ENCODE measurements at places on chromosomes 11 and 22. TPM values are rescaled to one million over a fixed set of nuclear protein-coding genes. Genes with fewer than 3 reads are reported as not detected.

The APOA5 gene
- total RNA-seq, result not detected

The CASP12 gene
- total RNA-seq, result 0.72 TPM

The INS gene
- total RNA-seq, result not detected

The APOA4 gene
- not detected for total RNA-seq

The MRGPRF gene
- total RNA-seq, result not detected

The CNTF gene
- total RNA-seq, result 4.9 TPM

The CD3E gene
- 585 TPM for total RNA-seq

The TBX10 gene
- not detected for total RNA-seq

The GNAZ gene
- 3.6 TPM for total RNA-seq

The FZD4 gene
- total RNA-seq, result not detected

The C11orf16 gene
- not detected for total RNA-seq

DNA sequence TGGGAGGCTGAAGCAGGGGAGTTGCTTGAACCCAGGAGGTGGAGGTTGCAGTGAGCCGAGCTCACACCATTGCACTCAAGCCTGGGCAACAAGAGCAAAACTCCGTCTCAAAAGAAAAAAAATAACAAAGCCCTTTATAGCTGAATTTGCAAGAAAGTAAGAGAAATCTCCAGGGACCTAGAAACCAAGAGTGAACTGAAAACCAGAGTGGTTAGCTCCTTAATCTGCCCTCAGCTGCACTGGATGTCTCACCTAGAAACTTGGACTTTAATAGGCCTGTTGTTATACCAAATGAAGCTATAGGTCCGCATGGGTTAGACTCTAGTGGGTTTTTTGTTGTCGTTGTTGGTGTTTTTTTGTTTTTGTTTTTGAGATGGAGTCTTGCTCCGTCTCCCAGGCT, 4.1 kb downstream of the NEU3 start:
- DNase-seq, result no peak
- H3K27ac ChIP-seq, result no peak overlapping the region
- H3K27me3 ChIP-seq, result no peaks in the 10 kb centered on the region
- peaks cover 25% of the 10 kb centered on the region for H3K4me1 ChIP-seq
- no peak overlapping the region for H3K4me3 ChIP-seq

DNA sequence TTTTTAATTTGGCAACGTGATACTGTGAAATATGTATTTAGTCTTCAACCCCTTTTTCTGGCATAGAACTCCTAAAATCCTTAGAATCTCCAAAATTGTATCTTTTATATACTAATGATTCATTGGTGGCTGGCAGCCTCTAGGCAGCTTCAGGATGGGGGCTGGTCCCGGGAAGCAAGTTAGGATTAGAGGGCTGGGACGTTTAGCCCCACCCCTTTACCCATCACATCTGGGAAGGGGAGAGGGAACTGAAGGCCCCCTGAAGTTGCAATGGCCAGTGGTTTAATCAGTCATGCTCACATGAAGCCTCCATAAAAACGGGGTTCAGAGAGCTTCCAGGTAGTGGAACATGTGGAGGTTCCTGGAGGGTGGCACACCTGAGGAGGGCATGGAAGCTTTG, 7.1 kb downstream of the IL17RA start:
- peaks cover 54% of the 10 kb centered on the region for H3K4me1 ChIP-seq
- no peak overlapping the region for H3K4me3 ChIP-seq
- H3K27me3 ChIP-seq, result no peaks in the 10 kb centered on the region
- peaks cover 7% of the 10 kb centered on the region for H3K36me3 ChIP-seq

- H3K36me3 ChIP-seq, result no peaks in the 10 kb centered on the region
- no peaks in the 10 kb centered on the region for H3K27me3 ChIP-seq
- H3K4me1 ChIP-seq, result peaks cover 6% of the 10 kb centered on the region
- no peak for DNase-seq
- H3K4me3 ChIP-seq, result no peak overlapping the region
- H3K27ac ChIP-seq, result no peak overlapping the region
Observed at GRCh38 chr22:39469326-39469680, 12.5 kb downstream of the MGAT3 start.

GRCh38 chr11:75432911-75433321, at the start of gene KLHL35:
Gene KLHL35 (minus strand): TSS chr11:75433203. CDS start chr11:75430629, 2,574 bp downstream.
- H3K27ac ChIP-seq, result no peak within 1 kb of the TSS
- H3K4me1 ChIP-seq, result peaks cover 12% of the 10 kb centered on the region
- no peak within 1 kb of the TSS for H3K4me3 ChIP-seq
- H3K27me3 ChIP-seq, result peaks cover 12% of the 10 kb centered on the region
- H3K36me3 ChIP-seq, result peaks cover 7% of the 10 kb centered on the region

GRCh38 chr11:59755701-59756557, 753 bp downstream of the STX3 start:
- peaks cover 7% of the 10 kb centered on the region for H3K27me3 ChIP-seq
- H3K27ac ChIP-seq, result no peak overlapping the region
- H3K36me3 ChIP-seq, result no peaks in the 10 kb centered on the region
- peaks cover 19% of the 10 kb centered on the region for H3K4me1 ChIP-seq
- H3K4me3 ChIP-seq, result no peak overlapping the region

DNA sequence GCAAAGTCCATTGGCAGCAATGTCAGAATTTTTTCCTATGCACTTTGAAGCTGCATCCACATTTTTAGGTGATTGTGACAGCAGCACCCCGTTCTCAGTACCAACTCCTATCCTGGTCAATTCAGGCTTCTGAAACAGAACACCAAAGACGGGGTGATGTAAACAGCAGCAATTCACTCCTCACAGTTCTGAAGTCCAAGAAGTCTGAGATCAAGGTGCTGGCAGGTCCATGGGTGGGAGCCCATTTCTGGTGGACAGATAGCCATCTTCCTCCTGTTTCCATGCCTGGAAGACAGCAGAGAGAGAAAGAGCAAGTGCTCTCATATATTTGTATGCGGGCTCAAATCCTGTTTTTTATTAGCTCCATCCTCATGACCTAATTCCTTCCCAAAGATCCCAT, 471.2 kb downstream of the BRD1 start:
- no peak for DNase-seq
- H3K27me3 ChIP-seq, result peaks cover 5% of the 10 kb centered on the region
- no peak overlapping the region for H3K27ac ChIP-seq
- H3K36me3 ChIP-seq, result no peaks in the 10 kb centered on the region

- H3K36me3 ChIP-seq, result no peaks in the 10 kb centered on the region
- DNase-seq, result no peak
- no peak overlapping the region for H3K4me3 ChIP-seq
- peaks cover 8% of the 10 kb centered on the region for H3K4me1 ChIP-seq
Observed at GRCh38 chr22:30074994-30075393, 5.3 kb upstream of the HORMAD2 start.

DNA sequence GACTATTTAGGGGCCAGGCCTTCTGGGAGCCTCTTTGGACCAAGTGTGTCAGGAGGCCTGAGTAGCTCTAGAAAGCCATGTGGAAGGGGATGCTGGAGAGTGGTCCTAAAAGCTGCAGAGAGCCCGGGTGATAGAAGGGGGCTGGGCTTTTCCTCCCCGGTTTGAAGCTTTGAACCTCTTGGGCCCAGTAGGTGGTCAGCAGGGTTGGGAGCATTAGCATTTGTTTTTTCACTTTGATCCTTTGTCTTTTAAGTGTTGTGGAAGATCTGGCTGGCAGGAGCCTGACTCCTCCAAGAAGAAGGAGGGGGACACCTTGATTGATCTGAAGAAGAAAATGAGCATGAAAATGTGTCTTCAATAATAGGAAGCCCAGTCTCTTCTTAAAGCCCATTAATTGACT, 596.6 kb downstream of the INSC start:
- no peaks in the 10 kb centered on the region for H3K27me3 ChIP-seq
- no peaks in the 10 kb centered on the region for H3K36me3 ChIP-seq
- DNase-seq, result no peak
- H3K4me3 ChIP-seq, result no peak overlapping the region

GRCh38 chr22:22110548-22111266, 128.1 kb upstream of the TOP3B start:
- no peaks in the 10 kb centered on the region for H3K27me3 ChIP-seq
- H3K36me3 ChIP-seq, result no peaks in the 10 kb centered on the region
- H3K4me1 ChIP-seq, result peaks cover 4% of the 10 kb centered on the region
- DNase-seq, result peak; percentile 44
- no peak overlapping the region for H3K27ac ChIP-seq

DNA sequence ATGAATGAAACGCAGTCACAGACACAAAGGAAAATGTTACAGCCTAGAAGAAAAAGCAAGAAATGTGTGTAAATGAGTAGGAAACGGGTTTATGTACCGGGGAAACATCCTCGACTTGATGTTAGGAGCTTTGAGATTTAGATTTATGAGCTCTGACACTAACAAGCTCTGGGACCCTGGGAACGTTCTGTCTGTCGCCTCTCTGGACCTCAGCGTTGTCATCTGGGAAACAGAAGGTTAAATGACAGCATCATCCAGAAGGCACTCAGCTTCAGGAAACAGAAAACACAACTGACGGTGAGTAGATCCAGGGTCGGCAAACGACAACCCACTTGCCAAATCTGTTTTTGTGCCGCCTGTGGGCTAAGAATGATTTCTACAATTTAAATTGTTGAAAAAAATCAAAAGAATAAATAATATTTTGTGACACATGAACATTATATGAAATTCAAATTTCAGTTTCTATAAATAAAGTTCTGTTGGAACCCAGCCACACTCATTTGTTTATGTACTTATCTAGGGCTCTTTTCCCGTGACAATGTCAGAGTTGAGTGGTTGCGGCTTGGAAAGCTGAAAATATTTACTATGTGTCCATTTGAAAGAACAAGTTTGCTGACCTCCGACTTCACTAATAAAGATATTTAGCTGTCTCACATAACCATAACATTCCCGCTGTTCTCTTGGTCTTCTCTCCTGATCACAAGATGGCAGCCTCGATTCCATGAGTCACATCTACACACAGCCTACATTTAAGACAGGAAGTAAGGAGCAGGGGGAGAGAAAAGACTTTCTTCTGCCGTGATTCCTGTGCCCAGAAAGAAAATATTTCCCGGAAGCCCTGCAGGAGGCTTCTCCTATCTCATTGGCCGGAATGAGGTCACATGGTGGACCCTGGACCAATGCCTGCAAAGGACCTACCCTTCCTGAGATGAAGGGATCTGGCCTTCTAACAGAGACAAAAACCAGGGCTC, 47.1 kb upstream of the SYT13 start:
- no peaks in the 10 kb centered on the region for H3K27me3 ChIP-seq
- no peaks in the 10 kb centered on the region for H3K36me3 ChIP-seq
- no peaks in the 10 kb centered on the region for H3K4me1 ChIP-seq
- no peak for DNase-seq
- H3K4me3 ChIP-seq, result no peak overlapping the region

DNA sequence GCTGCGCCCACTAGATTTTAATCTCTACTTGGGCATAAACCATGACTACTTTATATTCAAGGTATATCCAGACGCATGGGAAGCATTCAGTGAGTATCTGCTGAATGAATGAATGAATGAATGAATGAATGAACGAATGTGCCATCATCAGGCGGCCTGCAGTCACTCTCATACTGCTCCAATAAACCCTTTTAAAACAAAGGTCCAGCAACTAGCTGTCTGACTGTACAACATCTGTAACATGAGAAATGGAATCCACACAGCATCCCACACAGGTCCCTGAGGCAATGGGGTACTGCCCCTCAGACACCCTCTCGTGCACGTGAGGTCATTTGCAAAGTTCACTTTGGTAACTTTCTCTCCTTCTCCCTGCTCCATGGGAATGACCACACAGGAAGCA, 147.5 kb downstream of the LARGE1 start:
- no peaks in the 10 kb centered on the region for H3K4me1 ChIP-seq
- H3K4me3 ChIP-seq, result no peak overlapping the region
- H3K27ac ChIP-seq, result no peak overlapping the region
- no peak for DNase-seq
- H3K27me3 ChIP-seq, result no peaks in the 10 kb centered on the region

DNA sequence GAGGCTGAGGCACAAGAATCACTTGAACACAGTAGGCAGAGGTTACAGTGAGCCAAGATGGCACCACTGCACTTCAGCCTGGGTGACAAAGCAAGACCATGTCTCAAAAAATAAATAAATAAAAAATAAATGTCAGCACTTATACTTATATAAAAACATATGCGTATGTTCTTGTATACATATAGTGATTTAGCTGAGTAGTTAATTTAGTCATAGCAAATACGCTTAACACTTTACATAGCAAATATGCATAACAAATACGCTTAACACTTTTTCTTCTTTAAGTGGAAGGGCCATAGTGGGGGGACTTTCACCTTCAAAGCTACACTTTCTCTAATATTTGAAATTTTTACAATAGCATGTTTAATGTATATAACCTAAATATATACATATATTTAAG, 64.0 kb upstream of the CAPRIN1 start:
- no peak overlapping the region for H3K27ac ChIP-seq
- DNase-seq, result no peak
- H3K4me3 ChIP-seq, result no peak overlapping the region
- H3K36me3 ChIP-seq, result no peaks in the 10 kb centered on the region
- no peaks in the 10 kb centered on the region for H3K4me1 ChIP-seq
- H3K27me3 ChIP-seq, result peaks cover 2% of the 10 kb centered on the region

DNA sequence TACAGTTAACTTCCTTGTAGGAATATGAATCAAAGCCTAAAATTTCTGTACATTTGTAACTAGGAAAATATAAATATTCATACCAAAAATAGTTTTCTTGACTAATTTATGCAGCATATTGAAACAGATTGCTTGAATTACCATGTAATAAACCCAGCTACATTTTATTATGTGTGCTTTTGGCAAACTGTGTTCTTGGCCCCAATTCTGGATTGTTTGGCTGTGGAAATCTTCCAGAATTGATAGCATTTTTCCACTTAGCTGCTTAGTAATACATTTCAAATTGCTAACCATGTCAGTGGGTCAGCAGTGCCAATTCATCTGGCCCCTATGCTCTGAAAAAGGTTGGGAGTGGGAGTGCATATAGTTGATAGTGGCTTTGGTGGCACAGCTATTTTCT, 32.3 kb downstream of the PDHX start:
- no peaks in the 10 kb centered on the region for H3K27me3 ChIP-seq
- H3K27ac ChIP-seq, result no peak overlapping the region
- DNase-seq, result no peak
- peaks cover 5% of the 10 kb centered on the region for H3K36me3 ChIP-seq
- no peak overlapping the region for H3K4me3 ChIP-seq
- H3K4me1 ChIP-seq, result no peaks in the 10 kb centered on the region

DNA sequence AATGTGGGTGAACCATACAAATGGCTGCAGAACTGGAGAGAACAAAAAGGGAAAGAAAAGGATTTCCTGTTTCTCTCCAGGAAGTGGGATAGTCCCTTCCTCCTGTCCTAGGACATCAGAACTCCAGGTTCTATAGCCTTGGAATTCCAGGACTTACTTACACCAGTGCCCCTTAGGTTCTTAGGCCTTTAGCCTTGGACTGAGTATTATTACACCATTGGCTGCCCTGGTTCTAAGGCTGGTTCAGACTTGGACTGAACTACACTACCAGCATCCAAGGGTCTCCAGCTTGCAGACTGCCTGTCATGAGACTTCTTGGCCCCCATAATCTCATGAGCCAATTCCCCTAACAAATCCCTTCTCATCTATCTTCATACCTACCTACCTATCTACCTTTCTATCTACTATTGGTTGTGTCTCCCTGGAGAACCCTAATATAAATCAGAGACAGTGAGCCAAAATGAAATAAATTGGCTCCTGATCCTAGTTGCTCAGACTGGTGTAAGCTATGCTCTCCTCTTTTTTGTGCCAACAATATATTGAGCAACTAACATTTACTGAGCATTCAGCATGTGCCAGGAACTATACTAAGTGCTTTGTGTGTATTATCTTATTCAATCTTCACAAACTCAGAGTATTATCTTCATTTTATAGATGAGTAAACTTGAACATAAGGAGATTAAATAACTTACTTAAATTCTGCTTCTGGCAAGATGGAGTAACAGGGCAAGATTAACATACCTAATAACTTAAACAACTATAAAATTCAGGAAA, 303.7 kb downstream of the TTC28 start:
- no peak for DNase-seq
- no peak overlapping the region for H3K27ac ChIP-seq
- no peak overlapping the region for H3K4me3 ChIP-seq
- no peaks in the 10 kb centered on the region for H3K4me1 ChIP-seq
- H3K27me3 ChIP-seq, result no peaks in the 10 kb centered on the region

Measured in CD4-positive, CD25-positive, alpha-beta regulatory T cell (primary cell).